ENCODE measurements at places on chromosomes 2 and 18.
A peak's percentile ranks its signal among the peaks of the same experiment; 100 is the strongest.

GRCh38 chr2:46649004-46649403 is 169.6 kb downstream of the TMEM247 start:
- DNase-seq: no peak

- no peak for DNase-seq
These were observed 241.3 kb downstream of the MREG start for GRCh38 chr2:215772003-215772402.

GRCh38 chr2:54143780-54144179 is 28.4 kb downstream of the ACYP2 start:
- DNase-seq: no peak

DNA sequence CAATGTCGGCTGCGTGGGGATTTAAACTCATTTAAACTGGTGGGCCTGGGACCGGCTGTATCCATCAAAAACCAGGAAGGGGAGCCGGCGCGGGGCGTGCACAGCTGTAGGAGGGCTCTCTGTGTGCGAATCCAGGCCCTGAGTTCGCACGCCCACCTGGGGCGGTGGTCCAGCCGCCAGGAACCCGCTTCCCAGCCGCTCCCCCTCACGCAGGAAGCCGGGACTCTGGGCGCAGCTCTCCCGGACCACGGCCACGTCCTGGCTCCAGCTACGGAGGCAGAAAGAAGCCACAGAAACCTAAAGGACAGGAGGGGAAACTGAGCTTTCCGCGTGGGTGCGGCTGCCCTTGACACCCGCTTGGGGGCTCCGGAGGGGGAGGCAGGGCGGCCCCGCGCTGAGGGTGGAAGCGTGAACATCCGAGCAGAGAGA is 80.6 kb downstream of the GFPT1 start:
- no peak for DNase-seq

DNA sequence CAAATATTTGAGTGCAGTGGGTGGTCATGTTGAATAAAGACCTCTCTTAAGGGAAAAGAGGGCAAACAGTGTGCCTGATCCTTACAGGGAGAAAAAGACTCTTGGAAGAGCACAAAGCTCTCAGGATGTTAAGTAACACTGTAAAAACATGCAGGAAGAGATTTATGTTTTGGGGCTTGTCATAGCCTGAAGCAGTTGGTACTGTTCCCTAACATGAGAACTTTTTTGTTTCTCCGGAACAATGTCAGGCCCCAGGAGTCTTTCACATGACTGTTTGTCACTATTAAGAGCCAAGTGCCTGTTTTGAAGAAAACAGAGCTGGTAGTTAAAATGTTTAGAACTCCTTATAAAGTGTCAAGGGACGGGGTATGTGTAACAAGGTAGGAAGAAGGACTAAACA is 83.7 kb upstream of the B3GNT2 start:
- no peak for DNase-seq

DNA sequence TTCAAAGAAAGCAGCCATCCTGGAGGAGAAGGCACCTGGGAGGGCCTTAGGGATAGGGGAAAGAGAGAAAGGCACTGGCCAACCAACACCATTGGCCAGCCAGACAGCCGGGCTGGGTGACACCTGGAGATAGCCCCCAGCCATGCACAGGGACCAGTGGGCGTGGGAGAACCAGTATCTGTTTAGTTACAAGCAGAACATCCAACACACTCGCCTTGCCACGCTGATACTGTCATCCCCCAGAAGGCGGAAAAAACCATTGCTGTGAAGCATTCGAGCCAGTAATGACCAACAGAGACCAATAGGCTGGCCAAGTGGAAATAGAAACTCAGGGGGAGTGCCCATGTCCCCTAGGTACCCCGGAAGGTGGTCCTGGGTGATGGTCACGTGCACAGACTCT is 15.5 kb downstream of the ASPRV1 start:
- DNase-seq: no peak

DNA sequence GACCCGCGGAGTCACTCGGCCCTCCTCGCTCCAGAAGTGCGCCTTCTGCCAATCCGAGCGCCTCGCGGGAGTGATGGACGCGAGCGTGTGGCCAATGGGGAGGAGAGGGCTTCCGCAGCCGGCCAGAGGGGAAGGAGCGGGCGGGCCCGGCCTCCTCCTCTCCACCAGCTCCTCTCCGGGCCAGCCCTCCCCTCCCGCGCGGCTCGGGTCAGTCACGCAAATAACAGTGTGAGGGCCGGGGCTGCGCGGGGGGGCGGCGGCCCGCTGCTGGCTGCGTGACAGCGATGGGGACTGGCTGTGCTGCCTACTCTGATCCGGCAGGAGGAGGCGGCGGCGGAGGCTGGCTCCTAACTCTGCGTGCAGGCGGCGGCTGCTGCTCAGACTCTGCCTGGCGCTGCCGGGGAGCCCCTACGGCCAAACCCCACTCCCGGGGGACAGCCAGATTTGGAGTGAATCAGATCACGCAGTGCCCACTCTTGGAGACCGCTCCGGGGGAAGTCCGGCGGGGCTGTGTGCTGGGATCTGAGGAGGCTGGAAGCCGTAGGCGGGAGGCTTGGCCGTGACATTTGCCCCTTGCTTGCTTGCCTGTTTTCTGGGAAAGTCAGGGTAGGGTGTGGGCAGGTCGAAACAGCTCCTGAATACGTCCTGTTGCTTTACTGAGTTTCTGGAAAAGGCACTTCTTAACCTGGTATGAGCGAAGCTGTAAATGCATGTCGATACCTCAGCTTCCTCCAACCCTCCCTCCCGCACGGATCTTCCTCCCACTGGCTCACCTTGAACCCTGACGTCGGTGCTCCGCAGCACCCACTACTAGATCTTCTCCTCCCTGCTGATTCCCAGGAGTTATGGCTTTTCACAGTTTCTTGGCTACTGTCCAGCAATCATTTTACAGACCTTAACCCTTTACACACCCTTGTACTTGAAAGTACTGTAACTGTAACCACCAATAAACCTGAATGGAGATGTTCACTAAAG is 97.9 kb upstream of the SERTAD2 start:
- peak; percentile 98 for DNase-seq

DNA sequence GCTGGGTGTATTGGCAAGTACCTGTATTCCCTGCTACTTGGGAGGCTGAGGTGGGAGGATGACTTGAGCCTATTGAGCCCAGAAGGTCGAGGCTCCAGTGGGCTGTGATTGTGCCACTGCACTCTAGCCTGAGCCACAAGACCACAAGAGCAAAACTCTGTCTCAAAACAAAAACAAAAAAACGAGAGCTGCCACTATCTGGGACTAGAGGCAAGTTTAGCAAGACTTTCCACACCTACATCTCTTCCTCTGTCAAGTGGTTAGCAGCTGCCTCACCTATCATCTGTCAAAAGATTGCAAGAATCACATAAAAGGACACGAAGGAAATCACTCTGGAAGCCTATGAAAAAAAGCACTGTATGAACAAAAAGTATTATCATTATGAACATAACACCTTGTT is 55.2 kb upstream of the RIOK3 start:
- peak; percentile 41 for DNase-seq
